IPS DF 6.9 (cell line): ENCODE measurements at places on chromosomes 7 and 10.

DNA sequence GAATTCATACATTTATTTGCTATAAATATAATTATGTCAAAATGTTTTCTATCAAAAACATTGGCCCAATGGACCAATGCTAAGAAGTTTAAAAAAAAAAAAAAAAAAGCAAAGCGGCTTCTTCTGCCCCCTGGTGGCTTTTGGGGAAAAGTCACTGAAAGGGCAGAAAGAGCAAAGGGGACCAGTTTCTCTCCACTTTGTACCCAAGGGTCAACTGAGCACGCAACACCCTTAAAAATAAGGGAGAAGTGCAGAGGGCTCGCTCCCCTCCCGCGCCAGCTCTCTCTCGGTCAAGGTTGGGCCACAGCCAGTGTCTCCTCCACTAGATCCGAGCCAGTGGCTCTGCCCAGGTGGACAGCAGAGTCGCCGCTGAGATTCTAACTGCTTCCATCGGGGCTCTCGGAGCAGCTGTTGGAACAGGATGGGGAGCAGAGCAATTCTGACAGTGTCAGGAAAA lies 136.4 kb upstream of the FGFR2 start:
- H3K4me3 ChIP-seq = no peak overlapping the region
- peaks cover 3% of the 10 kb centered on the region; the same call in 1 of the 2 replicates for H3K4me1 ChIP-seq
- no peak for DNase-seq
- H3K27me3 ChIP-seq = no peaks in the 10 kb centered on the region
- no peaks in the 10 kb centered on the region for H3K36me3 ChIP-seq
- H3K27ac ChIP-seq = no peak overlapping the region

DNA sequence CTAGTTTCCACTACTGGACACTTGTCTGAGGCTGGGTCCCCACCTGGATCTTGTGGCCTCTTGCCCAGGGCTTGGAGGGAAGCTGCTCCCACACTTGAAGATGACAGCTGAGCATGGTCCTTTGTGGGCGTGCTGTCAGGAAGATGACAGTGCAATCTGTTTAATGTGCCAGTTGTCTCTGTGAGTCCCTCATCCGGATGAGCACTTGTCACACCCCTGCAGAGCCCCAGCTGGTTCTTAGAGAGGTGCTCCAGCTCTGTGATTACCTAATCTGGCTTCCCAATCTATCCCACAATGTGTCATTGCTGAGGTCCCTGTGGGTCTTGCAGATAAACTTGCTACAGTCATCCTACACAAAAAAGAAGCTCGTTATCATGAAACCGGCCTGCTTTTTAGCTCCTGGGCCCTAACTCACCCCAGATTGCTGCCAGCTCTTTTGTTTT lies 34.8 kb upstream of the CCSER2 start:
- no peaks in the 10 kb centered on the region for H3K27me3 ChIP-seq
- no peak for DNase-seq
- H3K36me3 ChIP-seq = no peaks in the 10 kb centered on the region
- H3K27ac ChIP-seq = no peak overlapping the region

DNA sequence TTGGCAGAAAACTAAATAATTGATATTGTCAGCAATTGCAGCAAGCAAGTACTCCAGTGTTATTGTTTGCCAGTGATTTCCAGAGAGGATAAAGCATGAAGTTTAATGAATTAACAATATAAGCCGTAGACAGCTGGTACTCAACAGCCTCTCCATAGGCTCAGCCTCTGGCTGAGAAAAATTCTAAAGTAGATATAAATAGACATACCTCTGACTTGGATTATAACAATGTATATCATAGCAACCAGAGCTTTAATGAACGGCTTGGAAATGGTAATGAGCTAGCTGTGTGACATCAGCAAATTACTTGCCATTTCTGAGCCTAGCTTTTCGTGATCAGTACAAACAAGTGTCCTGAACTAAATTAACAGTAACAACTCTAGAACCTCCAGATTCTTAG lies 1055.4 kb upstream of the AUTS2 start:
- no peak overlapping the region for H3K4me3 ChIP-seq
- no peaks in the 10 kb centered on the region for H3K27me3 ChIP-seq
- no peak overlapping the region for H3K27ac ChIP-seq
- DNase-seq = no peak

DNA sequence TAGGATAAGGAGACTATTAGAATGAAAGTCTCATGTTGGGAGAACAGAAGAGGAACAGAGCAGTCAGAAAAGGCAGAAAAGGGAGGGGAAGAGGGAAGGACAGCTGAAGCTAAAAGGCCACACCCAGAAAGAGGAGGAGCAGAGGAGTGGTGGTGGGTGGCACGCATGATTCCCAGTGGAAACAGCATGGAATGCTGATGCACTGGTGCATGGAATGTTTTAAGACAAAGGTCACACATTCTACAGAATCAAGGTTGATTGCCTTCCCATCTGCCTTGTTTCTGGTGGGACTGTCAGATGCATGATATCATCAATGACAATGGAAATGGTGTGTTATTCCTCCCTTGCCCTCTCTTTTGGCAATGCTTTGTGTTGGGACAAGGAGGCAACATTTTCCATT lies 285.4 kb upstream of the MKI67 start:
- peaks cover 1% of the 10 kb centered on the region; the same call in 1 of the 2 replicates for H3K4me1 ChIP-seq
- H3K27me3 ChIP-seq = no peaks in the 10 kb centered on the region
- H3K4me3 ChIP-seq = no peak overlapping the region
- no peaks in the 10 kb centered on the region for H3K36me3 ChIP-seq
- no peak overlapping the region for H3K27ac ChIP-seq

DNA sequence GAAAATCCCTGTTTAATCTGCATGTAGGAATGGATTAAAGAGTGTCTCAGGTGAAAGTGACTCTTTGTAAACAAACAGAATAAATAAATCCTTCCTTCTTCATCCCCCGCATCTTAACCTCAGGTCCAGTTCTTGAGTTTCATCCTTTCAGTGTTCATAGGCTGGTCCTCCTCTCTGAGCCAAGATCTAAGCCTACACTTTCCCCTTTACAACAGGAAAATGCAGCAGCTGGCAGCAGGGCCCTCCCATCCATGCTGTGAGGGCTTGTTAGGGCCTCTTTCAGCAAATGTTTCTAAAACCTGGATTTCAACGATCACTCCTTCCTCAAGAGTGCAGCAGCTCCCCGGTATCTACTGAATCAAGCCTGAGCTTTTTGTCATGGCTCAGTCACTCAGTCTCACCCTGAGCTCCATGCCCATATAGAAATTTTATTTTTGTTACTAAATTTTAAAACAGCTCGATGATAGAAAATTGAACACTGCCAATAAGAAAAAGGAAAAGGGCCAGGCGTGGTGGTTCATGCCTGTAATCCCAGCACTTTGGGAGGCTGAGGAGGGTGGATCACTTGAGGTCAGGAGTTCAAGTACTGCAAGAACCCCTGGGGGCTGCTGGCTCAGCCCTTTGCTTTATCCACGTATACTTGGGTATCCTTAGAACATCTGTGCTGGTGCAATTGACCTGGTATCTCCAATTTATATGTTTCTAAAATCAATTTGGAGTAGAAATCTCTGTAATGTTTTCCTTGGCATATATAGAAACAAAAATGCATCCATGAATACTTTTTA lies 15.6 kb downstream of the BLNK start:
- H3K4me3 ChIP-seq = no peak overlapping the region
- no peak overlapping the region for H3K27ac ChIP-seq
- H3K36me3 ChIP-seq = no peaks in the 10 kb centered on the region
- no peak for DNase-seq
- H3K27me3 ChIP-seq = no peaks in the 10 kb centered on the region

- H3K27me3 ChIP-seq = no peaks in the 10 kb centered on the region
- no peaks in the 10 kb centered on the region for H3K36me3 ChIP-seq
- no peak overlapping the region for H3K4me3 ChIP-seq
- no peaks in the 10 kb centered on the region for H3K4me1 ChIP-seq
- H3K27ac ChIP-seq = no peak overlapping the region
Observed at GRCh38 chr7:81903115-81903514, 133.3 kb upstream of the HGF start.

- no peak overlapping the region for H3K4me3 ChIP-seq
- no peaks in the 10 kb centered on the region for H3K36me3 ChIP-seq
- H3K27ac ChIP-seq = no peak overlapping the region
- H3K27me3 ChIP-seq = no peaks in the 10 kb centered on the region
- H3K4me1 ChIP-seq = peaks cover 18% of the 10 kb centered on the region
- no peak for DNase-seq
Observed at GRCh38 chr10:21749788-21750187, 215.8 kb downstream of the MLLT10 start.

GRCh38 chr10:78410046-78410965 lies 376.6 kb downstream of the RPS24 start:
- H3K36me3 ChIP-seq = no peaks in the 10 kb centered on the region
- no peaks in the 10 kb centered on the region for H3K27me3 ChIP-seq
- H3K4me3 ChIP-seq = no peak overlapping the region
- H3K4me1 ChIP-seq = peaks cover 3% of the 10 kb centered on the region
- DNase-seq = no peak

DNA sequence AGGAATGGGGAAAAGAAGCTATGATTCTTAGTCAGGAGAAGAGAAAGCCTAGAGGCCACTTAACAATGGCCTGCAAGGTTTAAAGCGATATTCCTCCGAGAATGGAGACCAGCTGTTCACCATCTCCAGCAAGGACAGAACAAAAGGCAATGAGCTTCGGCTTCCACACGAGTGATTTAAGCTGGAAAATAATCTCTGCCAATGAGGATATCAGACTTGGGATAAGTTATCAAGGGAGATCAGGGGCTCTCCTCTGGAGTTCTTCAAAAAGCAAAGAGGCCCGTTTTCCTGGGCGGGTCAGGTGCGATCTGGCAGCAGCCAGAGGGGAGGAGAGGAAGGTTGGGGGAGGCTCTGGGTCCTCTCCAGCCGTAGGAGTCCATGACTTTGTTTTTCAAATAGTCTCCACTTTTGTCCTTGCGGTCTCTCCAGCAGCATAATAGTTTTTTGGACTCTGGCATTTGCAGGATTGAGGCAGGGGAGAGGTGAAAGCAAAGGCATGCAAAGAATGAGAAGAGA lies 211.3 kb downstream of the SKIDA1 start:
- no peak overlapping the region for H3K4me3 ChIP-seq
- H3K4me1 ChIP-seq = peaks cover 4% of the 10 kb centered on the region; the same call in 1 of the 2 replicates
- H3K36me3 ChIP-seq = no peaks in the 10 kb centered on the region
- DNase-seq = no peak
- no peak overlapping the region for H3K27ac ChIP-seq

DNA sequence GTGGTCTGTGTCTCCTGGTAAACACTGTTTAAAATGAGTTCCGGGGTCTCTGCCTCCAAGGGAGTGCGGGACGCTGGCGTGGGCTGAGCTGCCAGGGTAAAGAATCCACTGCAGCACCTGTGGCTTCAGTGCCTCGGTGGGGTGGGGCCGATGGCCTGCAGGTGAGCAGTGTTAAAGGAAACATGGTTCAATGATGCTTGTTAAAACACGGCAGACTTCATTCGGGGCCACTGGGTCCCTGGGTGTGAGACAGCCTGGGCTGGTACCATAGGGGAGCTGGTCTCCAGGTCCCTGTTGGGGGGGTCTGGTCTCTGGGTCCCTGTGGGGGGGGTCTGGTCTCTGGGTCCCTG lies 24.9 kb upstream of the KNDC1 start:
- H3K27me3 ChIP-seq = no peaks in the 10 kb centered on the region
- no peak overlapping the region for H3K4me3 ChIP-seq
- H3K27ac ChIP-seq = no peak overlapping the region
- H3K36me3 ChIP-seq = no peaks in the 10 kb centered on the region
- DNase-seq = no peak

GRCh38 chr7:106062006-106062405 lies 50.1 kb downstream of the SYPL1 start:
- no peaks in the 10 kb centered on the region for H3K4me1 ChIP-seq
- no peak overlapping the region for H3K4me3 ChIP-seq
- no peaks in the 10 kb centered on the region for H3K27me3 ChIP-seq
- no peaks in the 10 kb centered on the region for H3K36me3 ChIP-seq

GRCh38 chr10:125489731-125490130 lies 193.2 kb downstream of the TEX36 start:
- no peaks in the 10 kb centered on the region for H3K4me1 ChIP-seq
- no peak overlapping the region for H3K4me3 ChIP-seq
- no peaks in the 10 kb centered on the region for H3K27me3 ChIP-seq
- no peak for DNase-seq
- no peaks in the 10 kb centered on the region for H3K36me3 ChIP-seq

GRCh38 chr10:1662438-1663025 lies 74.8 kb downstream of the ADARB2 start:
- no peaks in the 10 kb centered on the region for H3K36me3 ChIP-seq
- no peak for DNase-seq
- no peak overlapping the region for H3K4me3 ChIP-seq
- no peak overlapping the region for H3K27ac ChIP-seq

DNA sequence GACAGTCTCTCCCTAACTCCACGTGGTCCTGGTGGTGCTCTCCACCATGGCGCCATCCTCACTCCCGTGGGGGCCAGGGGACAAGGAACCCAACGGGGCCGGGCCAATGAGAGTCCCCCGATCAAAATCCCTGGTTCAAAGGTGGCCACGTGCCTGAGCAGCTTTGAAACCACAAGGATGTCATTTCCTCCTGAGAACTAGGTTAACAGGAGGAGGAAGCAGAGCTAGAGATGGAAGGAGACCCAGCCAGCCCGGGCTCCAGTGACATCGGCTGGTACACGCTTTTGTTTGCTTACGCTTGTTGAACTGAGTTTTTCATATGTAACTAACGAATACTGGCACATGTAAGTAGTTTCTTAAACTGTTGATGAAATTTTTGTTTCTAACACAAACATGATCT lies 61.7 kb downstream of the PRPF18 start:
- no peak overlapping the region for H3K4me3 ChIP-seq
- H3K27me3 ChIP-seq = no peaks in the 10 kb centered on the region
- H3K36me3 ChIP-seq = peaks cover 2% of the 10 kb centered on the region
- no peak overlapping the region for H3K27ac ChIP-seq
- no peaks in the 10 kb centered on the region for H3K4me1 ChIP-seq

- no peak for DNase-seq
- no peaks in the 10 kb centered on the region for H3K27me3 ChIP-seq
- no peaks in the 10 kb centered on the region for H3K36me3 ChIP-seq
- H3K27ac ChIP-seq = no peak overlapping the region
- no peak overlapping the region for H3K4me3 ChIP-seq
Observed at GRCh38 chr7:127413326-127413725, 20.8 kb upstream of the ZNF800 start.

DNA sequence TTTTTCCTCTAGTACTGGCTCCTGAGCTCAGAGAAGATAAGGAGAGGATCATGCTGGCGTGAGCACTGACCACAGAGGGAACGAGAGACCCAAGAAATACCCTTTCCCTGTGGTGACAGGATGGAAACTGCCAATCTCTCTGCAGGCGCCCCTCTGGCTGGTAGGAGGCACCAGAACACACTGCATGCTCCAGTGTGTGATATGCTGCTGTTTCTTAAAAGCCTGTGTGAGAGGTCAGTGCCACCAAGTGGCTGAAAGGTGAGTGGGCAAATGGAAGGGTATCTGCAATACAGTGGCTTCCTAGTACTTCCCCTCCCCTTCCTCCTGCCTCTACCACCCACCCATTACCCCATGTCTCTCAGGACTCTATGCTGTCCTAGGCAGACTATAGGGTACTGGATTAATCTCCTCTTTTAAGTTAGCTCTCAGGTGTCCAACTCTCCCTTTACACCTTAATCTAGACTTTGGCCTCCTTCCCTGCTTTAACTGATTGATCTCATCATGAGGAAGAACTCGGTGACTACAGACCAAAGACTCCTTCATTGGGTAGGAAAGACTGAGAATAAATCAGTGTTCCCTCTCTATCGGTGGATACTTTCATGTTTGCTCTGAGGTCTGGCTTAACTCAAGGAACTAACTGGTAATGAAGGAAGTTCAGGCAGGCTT lies 283.6 kb downstream of the ADRA2A start:
- H3K27ac ChIP-seq = no peak overlapping the region
- no peak overlapping the region for H3K4me3 ChIP-seq
- H3K4me1 ChIP-seq = no peaks in the 10 kb centered on the region
- H3K36me3 ChIP-seq = no peaks in the 10 kb centered on the region
- H3K27me3 ChIP-seq = no peaks in the 10 kb centered on the region

- H3K36me3 ChIP-seq = no peaks in the 10 kb centered on the region
- no peak for DNase-seq
- no peak overlapping the region for H3K27ac ChIP-seq
- H3K27me3 ChIP-seq = no peaks in the 10 kb centered on the region
- H3K4me3 ChIP-seq = no peak overlapping the region
Observed at GRCh38 chr7:28811008-28811407, 147.1 kb downstream of the TRIL start.
